ENCODE measurements at places on chromosomes 13 and 19. TPM values are rescaled to one million over a fixed set of nuclear protein-coding genes. Genes with fewer than 3 reads are reported as not detected.

The INSR gene
- 25.4 TPM for total RNA-seq

The NRTN gene
- 0.51 TPM for total RNA-seq

The SYNGR4 gene
- not detected for total RNA-seq

The RPS19 gene
- total RNA-seq, result 1,320 TPM

The CFAP97D2 gene
- not detected for total RNA-seq

The PIBF1 gene
- 32.6 TPM for total RNA-seq

The MLNR gene
- not detected for total RNA-seq

The ZNF491 gene
- 5.8 TPM for total RNA-seq

The IGSF23 gene
- 0.33 TPM for total RNA-seq

DNA sequence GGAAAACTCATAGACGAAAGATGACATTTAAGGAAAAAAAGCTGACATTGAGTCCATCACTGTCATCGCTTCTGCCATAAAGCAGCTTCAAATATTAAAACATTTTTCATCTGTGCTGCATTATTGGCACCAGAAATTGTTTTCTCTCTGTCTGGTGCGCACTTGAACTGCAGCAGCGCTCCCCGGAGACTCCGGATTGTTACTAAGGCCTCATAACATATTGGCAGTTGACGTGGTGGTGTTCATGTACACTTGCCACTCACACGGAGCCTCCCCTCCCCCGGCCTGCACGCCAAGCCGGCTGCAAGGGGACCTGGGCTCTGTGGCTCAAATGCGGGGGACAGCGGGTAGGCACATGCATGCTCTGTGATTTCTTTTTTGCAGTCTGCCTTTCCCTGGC is 203.2 kb downstream of the TSHZ3 start:
- H3K27ac ChIP-seq, result no peak overlapping the region
- no peak overlapping the region for H3K4me3 ChIP-seq
- H3K4me1 ChIP-seq, result peaks cover under 1% of the 10 kb centered on the region
- no peaks in the 10 kb centered on the region for H3K27me3 ChIP-seq
- no peaks in the 10 kb centered on the region for H3K36me3 ChIP-seq

GRCh38 chr13:40688781-40689180 is 22.3 kb upstream of the FOXO1 start:
- no peak overlapping the region for H3K4me3 ChIP-seq
- H3K4me1 ChIP-seq, result no peaks in the 10 kb centered on the region
- H3K27me3 ChIP-seq, result no peaks in the 10 kb centered on the region
- no peaks in the 10 kb centered on the region for H3K36me3 ChIP-seq

GRCh38 chr13:111905609-111905945 is 161.4 kb upstream of the SOX1 start:
- no peak overlapping the region for H3K27ac ChIP-seq
- H3K36me3 ChIP-seq, result no peaks in the 10 kb centered on the region
- no peak overlapping the region for H3K4me3 ChIP-seq
- no peak for DNase-seq
- H3K27me3 ChIP-seq, result no peaks in the 10 kb centered on the region

DNA sequence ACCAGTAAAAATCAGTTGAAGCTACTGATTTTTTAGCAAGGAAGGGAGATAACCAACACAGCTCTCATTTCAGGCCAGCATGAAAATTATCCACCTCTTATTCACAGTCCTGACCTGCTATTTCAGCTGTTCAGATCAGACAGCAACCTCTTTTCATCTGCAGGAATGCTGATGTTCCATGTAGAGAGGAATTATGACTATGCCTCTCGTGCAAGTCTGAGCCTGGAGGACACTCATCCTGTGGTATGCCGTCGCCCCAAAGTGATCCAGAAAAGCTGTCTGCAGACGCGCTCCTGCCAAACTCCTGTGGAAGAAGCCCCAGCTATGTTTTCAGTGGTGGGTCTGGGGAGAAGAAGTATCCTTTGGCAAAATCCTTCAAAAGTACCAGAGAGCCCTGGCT is 563.5 kb upstream of the SLITRK1 start:
- no peaks in the 10 kb centered on the region for H3K36me3 ChIP-seq
- H3K4me3 ChIP-seq, result no peak overlapping the region
- H3K27ac ChIP-seq, result no peak overlapping the region
- no peak for DNase-seq
- no peaks in the 10 kb centered on the region for H3K4me1 ChIP-seq

GRCh38 chr13:78832461-78832860 is 173.5 kb upstream of the OBI1 start:
- no peaks in the 10 kb centered on the region for H3K4me1 ChIP-seq
- H3K4me3 ChIP-seq, result no peak overlapping the region

- H3K27me3 ChIP-seq, result peaks cover 21% of the 10 kb centered on the region
- no peak overlapping the region for H3K27ac ChIP-seq
- no peak for DNase-seq
- H3K36me3 ChIP-seq, result no peaks in the 10 kb centered on the region
Observed at GRCh38 chr19:5826531-5827341, 12.8 kb downstream of the FUT6 start.

DNA sequence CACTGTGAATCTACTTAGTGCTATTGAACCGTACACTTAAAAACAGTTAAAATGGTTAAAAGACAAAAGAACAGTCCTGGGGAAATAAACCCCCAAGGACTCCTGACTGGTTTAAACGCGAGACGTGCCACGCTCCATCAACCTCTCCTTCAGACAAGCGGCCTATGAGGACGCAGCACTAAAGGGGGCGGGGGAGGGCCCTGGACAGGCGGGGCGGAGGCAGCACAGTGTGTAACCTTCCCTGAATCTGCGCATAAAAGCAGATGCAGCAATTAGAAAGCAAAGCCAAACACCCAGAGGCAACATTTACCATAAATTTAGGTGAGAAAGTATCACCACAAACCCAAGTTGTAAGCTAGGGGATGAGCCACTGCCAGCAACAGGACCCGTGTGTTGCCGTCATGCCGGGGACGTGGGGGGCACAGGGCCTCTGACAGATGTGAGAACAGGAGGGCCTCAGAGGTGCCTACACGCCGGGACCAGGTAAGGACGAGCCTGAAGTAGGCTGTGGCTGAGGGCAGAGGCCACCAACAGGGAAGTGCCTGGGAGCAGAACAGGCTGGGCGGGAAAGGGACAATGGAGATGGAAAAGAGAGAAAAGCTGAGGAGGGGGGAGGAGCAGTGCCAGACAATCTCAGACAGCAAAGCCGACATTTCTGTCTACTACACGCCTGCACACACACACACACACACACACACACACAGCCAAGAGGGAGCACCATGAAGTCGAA is 15.3 kb upstream of the ADPRHL1 start:
- H3K36me3 ChIP-seq, result peaks cover 6% of the 10 kb centered on the region
- no peaks in the 10 kb centered on the region for H3K4me1 ChIP-seq
- no peak overlapping the region for H3K4me3 ChIP-seq

DNA sequence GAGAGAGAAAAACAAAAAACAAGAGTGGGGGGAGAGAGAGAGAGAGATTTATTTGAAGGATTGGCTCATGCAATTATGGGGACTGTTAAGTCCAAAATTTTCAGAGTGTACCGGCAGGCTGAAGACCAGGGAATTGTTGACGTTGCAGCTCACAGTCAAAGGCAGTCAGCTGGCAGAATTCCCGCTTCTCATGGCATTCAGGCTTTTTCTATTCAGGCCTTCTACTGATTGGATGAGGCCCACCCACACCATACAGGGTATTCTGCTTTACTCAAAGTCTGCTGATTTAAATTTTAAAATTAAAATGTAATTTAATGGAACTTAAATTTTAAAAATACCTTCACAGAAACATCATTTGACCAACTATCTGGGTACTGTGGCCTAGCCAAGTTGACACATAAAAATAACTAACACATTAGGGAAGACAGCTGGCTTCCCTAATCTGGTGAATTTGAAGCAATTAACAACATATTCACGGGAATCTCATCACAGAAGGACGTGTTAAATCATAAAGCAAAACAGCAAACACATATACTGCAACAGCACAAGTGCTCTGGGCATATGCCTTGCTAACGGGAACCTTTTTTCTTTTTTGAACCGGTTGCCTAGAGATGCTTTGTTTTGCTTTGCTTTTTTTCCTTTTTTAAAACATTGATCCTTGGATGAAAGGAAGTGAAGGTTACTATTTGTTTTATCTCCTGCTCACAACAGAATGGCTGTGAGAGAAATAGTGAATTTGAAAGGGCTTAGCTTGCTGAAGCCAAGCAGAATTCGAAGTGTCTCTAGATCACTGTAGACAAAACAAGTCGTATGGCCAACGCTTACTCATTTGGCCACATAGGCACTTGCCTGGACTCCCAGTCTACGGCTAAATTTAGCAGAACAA is 505.1 kb downstream of the IRS2 start:
- no peak overlapping the region for H3K4me3 ChIP-seq
- DNase-seq, result no peak
- no peaks in the 10 kb centered on the region for H3K4me1 ChIP-seq
- no peak overlapping the region for H3K27ac ChIP-seq
- H3K36me3 ChIP-seq, result no peaks in the 10 kb centered on the region
- H3K27me3 ChIP-seq, result no peaks in the 10 kb centered on the region

DNA sequence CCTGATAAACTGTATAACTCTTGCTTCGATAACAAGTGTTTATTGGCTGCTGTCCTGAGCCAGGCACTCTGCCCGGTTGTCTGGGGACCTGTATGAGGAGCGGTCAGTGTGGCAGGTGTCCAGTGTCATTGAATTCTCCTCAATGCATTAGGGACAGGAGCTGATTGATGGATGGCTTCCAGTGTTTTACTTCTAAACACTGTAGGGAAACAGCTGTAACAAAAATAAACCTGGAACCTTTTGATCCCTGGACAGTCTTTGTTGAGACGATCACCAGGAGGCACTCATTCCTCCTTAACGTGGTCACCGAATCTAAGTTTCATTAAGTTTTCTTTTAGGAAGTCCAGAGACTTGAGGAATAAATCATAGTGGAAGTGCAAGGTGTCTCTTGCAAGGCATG is 17.9 kb downstream of the UBAC2 start:
- no peak overlapping the region for H3K27ac ChIP-seq
- no peaks in the 10 kb centered on the region for H3K36me3 ChIP-seq

DNA sequence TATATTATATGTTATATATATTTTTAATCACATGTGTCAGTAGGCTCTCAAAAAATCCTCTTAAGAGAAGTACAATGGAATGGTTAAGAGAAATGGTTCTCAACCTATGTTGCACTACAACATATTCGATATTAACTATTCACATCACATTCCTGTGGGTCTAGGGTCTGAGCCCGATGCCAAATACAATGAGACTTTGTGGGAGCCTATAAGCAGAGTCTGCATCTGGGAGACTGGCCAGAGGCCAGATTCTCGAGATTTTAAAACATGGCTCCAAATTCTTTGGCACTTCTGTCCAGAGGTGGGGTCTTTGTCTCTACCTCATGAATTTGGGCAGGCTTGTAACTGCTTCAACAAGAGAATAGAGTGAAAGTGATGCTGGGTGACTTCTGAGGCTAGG is 79.4 kb upstream of the NBEA start:
- H3K4me3 ChIP-seq, result no peak overlapping the region
- peak; percentile 60 for DNase-seq
- H3K27me3 ChIP-seq, result no peaks in the 10 kb centered on the region
- H3K36me3 ChIP-seq, result no peaks in the 10 kb centered on the region
- no peak overlapping the region for H3K27ac ChIP-seq

- DNase-seq, result no peak
- no peaks in the 10 kb centered on the region for H3K27me3 ChIP-seq
- no peaks in the 10 kb centered on the region for H3K36me3 ChIP-seq
- no peak overlapping the region for H3K27ac ChIP-seq
- no peak overlapping the region for H3K4me3 ChIP-seq
Observed at GRCh38 chr13:85314686-85315085, 484.5 kb downstream of the SLITRK6 start.

DNA sequence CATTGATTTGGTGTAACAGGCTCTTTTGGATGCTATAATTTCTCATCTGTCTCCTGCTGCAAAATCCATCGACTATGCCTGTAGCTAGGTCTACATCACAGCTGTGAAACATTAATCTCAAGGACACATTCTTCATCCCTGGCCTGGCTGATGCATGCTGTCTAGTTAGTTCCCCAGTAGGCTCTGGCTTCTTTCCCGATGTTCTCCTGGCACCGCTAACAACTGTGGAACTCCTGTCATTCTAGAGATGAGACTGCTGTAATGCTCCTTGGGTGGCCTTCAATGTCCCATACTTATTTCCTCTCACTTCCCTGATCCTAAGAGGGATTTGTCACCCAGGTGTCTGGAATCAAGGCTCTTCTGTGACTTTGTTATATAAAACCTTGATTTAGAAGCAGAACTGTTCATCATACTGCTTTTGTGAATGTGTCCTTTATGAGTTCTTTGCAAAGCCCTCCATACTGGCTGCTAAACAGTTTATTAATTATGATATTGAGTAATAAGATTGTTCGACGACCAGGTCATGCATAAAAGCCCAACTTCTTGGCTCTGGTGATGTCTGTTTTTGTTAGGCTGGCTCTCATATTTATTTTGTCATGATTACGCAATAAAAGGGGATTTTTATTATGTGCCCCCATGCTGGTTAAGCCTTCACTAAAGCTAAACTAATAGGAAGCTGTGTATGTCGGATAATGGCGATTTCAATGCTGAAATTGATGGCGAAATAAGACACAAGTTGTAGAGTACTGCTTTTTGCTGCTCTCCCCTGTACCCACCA is 227.5 kb downstream of the DCT start:
- DNase-seq, result peak; percentile 77
- H3K27me3 ChIP-seq, result no peaks in the 10 kb centered on the region
- no peaks in the 10 kb centered on the region for H3K36me3 ChIP-seq
- H3K4me1 ChIP-seq, result no peaks in the 10 kb centered on the region
- H3K27ac ChIP-seq, result no peak overlapping the region

- no peaks in the 10 kb centered on the region for H3K27me3 ChIP-seq
- H3K4me3 ChIP-seq, result no peak overlapping the region
- H3K4me1 ChIP-seq, result no peaks in the 10 kb centered on the region
- H3K36me3 ChIP-seq, result no peaks in the 10 kb centered on the region
- H3K27ac ChIP-seq, result no peak overlapping the region
Observed at GRCh38 chr19:43315851-43316250, 37.6 kb upstream of the CD177 start.

GRCh38 chr19:17328517-17329365 is 5.9 kb downstream of the ANO8 start:
- peaks cover 8% of the 10 kb centered on the region for H3K36me3 ChIP-seq
- DNase-seq, result no peak
- no peaks in the 10 kb centered on the region for H3K27me3 ChIP-seq
- H3K4me3 ChIP-seq, result no peak overlapping the region
- no peaks in the 10 kb centered on the region for H3K4me1 ChIP-seq
- H3K27ac ChIP-seq, result no peak overlapping the region

GRCh38 chr19:4748589-4748988 is 24.9 kb upstream of the DPP9 start:
- no peak overlapping the region for H3K27ac ChIP-seq
- peaks cover 6% of the 10 kb centered on the region for H3K4me1 ChIP-seq
- peaks cover 5% of the 10 kb centered on the region for H3K27me3 ChIP-seq
- no peaks in the 10 kb centered on the region for H3K36me3 ChIP-seq

GRCh38 chr13:50078231-50078894 is 63.1 kb downstream of the KCNRG start:
- H3K27me3 ChIP-seq, result no peaks in the 10 kb centered on the region
- H3K36me3 ChIP-seq, result no peaks in the 10 kb centered on the region
- H3K4me3 ChIP-seq, result peak overlapping the region; percentile 86
- no peak overlapping the region for H3K27ac ChIP-seq

- no peaks in the 10 kb centered on the region for H3K4me1 ChIP-seq
- no peak overlapping the region for H3K4me3 ChIP-seq
- H3K36me3 ChIP-seq, result no peaks in the 10 kb centered on the region
Observed at GRCh38 chr13:66618702-66619101, 611.4 kb downstream of the PCDH9 start.
